Activated gamma-delta T cell (primary cell): ENCODE measurements at places on chromosomes 11 and 22.
A peak's percentile ranks its signal among the peaks of the same experiment; 100 is the strongest.

- DNase-seq, result no peak
Observed at GRCh38 chr11:118634431-118635236, 27.2 kb downstream of the PHLDB1 start.

DNA sequence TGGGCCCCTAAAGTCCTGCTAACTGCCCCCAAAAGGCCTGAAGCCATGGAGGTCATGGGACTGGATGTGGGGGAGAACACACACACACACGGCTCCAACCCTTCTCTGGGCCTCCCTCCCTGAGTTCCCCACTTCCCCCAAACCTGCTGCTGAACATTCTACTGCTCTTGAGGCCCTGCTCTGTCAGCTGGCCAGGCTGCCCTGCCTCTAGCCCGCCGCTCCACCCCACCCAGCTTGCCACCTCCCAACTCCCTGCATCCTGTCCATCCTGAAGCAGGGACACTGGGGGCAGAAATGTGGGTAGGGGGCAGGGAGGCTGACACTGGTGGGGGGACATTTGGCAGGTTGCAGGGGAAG lies 1.0 kb downstream of the KCNJ4 start:
- no peak for DNase-seq

- DNase-seq, result no peak
Observed at GRCh38 chr11:17612221-17613188, 65.4 kb downstream of the OTOG start.

- no peak for DNase-seq
Observed at GRCh38 chr22:44839061-44839460, 86.7 kb downstream of the ARHGAP8 start.

DNA sequence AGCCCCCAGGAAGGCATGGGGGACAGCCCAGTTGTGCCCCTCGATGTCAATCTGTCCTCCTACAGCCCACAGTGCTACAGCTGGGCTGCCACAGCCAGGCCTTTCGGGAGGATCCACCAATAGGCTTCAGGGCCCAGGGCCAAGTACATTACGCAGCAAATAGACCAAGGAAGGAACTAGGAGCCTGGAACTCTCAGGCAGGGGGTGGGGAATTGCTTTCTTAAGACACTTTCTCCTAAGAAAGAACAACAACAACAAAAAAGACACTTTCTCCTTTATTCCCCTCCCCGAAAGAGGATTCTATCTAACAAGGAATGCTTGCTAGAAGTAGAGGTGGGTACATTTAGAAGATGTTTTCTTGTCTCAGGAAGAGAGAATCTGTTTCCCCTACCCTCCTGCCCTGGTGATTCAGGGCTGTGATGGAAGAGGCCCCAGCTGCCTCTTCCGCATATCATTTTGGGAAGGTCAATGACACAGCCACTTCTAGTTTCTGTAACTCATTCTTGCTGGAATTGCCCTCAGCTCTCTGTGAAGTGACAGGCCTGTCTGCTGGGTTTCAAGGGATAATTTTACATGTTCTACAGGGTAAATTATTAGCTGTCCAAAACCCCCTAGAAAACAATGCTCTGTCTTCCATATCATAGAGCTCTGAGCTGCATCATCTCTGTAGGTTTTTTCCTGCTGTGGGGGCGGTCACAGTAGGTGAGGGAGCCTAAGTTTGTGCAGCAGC lies 6.0 kb upstream of the MALAT1 start:
- DNase-seq, result no peak

DNA sequence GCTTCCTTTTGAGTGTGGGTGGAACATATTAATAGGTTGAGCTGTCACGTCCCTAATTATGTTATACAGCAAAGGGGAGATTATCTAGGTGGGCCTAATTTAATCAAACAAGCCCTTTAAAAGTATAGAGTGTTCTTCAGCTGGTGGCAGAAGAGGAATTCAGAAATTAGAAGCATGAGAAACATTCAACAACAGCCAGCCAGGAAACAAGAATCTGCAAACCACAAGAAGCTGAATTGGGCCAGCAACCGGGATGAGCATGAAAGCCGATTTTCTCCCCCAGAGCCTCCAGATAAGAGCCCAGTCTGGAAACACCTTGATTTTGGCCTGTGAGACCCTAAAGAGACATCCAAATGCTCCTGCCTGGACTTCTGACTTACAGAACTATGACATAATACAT lies 105.8 kb upstream of the LDLRAD3 start:
- no peak for DNase-seq

- DNase-seq, result no peak
Observed at GRCh38 chr11:103936059-103936458, 100.4 kb upstream of the DDI1 start.

GRCh38 chr11:75312346-75312745 lies 39.1 kb downstream of the ARRB1 start:
- DNase-seq, result no peak

DNA sequence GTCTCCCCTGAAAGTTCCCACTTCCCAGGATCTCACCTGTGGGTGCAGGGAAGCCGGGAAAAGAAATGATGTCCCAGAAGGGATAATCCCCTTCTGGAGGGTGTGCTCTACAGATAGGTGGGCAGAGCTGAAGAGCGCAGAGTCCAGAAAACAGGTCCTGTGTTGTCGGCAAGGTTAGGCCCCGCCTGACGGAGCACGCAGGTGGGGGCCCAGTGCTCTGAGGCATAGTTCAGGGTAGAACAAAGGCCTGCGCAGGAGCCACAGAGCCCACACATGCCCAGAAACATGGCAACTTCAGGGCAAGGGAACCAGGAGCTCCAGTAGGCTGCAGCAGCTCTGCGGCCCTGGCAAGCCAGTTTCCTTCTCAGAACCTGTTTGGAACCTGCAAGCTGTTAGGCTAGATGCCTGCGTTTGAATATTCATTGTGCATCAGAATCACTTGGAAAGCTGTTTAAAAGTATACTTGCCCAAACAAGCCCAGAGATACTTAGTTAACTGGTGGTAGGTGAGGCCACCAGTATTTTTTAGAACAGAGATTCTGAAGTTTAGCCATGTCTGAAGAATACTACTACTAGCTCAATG lies 386.6 kb downstream of the BUD13 start:
- no peak for DNase-seq

- no peak for DNase-seq
Observed at GRCh38 chr22:36147196-36147791, 13.3 kb downstream of the APOL3 start.

DNA sequence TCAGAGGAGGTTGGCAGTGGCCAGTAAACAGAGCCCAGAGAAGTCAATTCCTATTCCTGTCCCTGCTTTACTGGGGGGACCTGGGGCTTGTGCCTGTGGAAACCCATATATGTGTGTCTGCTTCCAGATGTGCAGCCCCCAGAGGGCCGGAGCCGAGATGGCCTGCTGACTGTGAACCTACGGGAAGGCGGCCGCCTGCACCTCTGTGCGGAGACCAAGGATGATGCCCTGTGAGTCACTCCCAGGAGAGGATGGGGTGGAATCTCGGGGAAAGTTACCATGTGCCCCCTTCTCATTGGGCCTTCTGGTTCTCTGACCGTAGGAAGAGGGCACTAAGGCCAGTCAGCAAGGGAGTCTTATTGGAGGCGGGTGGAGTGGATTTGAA lies 5.3 kb downstream of the PLEKHB1 start:
- no peak for DNase-seq

DNA sequence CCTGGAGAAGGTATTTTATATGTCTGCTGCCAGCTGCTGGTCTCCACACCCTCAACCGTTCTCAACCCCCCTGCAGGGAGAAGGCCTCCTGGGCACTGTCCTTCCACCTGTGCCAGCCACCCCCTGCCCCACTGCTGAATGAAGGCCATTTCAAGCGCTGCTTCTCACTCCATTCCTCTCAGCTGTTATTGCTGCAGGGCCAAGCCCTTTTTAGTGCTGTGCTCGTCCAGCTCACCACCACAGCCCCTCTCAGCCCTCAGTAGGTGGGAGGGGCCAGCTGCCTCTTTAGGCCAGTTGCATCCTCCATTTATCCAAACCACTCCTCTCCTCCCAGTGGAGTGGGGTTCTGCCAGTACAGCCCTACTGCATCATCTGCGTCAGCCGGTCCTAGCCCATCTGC lies 1.8 kb upstream of the WBP2NL start:
- DNase-seq, result no peak

GRCh38 chr11:109865548-109866186 lies 227.5 kb upstream of the ZC3H12C start:
- no peak for DNase-seq

GRCh38 chr11:72010529-72011233 lies 12.0 kb downstream of the IL18BP start:
- no peak for DNase-seq

- DNase-seq, result no peak
Observed at GRCh38 chr22:35170716-35171697, 86.3 kb upstream of the HMGXB4 start.

- no peak for DNase-seq
Observed at GRCh38 chr22:30459181-30460052, 12.4 kb downstream of the SEC14L3 start.

- DNase-seq, result no peak
Observed at GRCh38 chr11:118171269-118172062, 5.0 kb downstream of the SCN2B start.

DNA sequence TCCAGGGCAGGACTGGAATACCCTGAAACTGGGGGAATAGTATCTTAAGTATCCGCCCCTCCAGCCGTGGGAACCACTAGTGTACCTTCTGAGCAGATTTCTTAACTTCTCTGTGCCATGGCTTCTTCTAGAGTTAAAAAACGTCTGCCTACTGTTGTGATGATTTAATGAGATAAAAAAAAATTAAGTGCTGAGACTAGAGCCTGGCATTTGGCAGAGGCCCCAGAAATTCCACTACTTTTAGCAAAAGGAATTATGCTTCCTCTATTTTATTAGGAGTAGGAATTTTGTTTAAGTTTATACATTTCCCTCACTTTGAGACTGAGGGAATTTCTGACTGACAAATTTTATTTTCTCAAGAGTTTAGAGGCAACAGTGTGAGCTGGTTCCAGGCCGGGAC lies 371.2 kb upstream of the B3GAT1 start:
- no peak for DNase-seq

DNA sequence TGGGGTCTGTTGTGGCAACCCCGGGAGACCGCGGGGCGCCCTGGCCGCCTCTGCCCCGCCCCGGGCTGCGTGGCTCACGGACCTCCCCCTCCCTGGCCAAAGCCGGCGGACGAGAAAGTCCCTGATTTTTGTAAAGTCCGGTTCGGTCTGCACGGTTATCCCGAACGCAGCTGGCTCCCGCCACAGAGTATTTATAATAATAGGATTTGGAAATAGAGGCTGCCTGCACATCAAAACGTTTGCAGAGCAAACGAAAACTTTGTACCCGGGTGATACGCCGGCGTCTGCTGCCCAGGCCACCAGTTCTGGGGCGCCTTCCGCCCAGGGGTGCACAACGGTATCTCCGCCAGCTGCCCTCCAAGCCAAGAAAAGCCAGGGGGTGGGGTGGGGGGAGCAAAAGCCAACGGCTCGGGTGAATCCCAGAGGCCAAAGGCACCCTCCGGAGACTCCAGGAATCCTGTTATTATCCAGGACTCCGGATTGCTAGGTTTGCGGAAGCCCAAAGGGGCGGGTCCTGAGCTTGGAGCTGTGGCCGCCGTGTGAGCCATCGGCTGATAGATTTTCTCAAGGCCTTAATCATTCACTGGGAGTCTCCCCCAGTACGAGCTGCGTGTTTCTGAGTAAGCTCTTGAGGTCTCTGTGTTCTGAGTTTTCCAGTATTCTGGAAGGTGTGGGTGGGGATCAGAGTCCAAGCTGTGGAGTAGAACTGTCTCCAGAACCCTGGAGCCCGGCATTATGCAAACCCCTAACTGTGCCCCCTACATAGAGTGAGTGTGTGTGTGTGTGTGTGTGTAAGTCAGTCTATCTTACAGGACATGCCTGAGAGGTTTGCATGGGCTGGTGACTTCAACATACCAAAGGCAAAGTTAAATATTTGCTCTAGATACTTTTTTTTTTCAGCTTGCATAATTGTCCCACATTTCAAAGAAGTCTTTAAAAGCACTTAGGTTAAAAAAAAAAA lies 673 bp upstream of the SHANK2 start:
- no peak for DNase-seq

DNA sequence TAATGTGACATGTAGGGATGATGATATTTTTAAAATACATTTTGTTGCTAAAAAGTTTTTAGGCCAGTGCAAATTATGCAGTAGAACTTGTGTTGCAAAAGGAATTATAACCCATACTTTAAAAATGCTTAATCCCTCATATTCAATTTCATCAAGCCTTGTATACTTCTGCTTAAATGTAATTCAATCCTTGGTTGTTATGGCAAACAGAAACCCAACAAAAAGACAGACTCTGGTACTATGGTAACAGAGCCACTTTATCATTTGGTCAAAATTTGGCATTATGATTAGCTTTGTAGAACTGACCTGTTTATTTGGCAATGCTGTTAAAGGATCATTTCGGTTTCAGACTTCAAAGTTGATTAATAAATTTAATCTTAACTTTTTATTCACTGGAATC lies 284.8 kb downstream of the TMEM135 start:
- DNase-seq, result no peak

GRCh38 chr22:17931400-17931825 lies 92.9 kb downstream of the MICAL3 start:
- no peak for DNase-seq

GRCh38 chr11:120182790-120183491 lies 27.9 kb upstream of the OAF start:
- DNase-seq, result no peak

- DNase-seq, result no peak
Observed at GRCh38 chr11:119999220-119999619, 138.7 kb downstream of the TRIM29 start.

- DNase-seq, result no peak
Observed at GRCh38 chr11:12459865-12460444, 82.6 kb downstream of the PARVA start.

DNA sequence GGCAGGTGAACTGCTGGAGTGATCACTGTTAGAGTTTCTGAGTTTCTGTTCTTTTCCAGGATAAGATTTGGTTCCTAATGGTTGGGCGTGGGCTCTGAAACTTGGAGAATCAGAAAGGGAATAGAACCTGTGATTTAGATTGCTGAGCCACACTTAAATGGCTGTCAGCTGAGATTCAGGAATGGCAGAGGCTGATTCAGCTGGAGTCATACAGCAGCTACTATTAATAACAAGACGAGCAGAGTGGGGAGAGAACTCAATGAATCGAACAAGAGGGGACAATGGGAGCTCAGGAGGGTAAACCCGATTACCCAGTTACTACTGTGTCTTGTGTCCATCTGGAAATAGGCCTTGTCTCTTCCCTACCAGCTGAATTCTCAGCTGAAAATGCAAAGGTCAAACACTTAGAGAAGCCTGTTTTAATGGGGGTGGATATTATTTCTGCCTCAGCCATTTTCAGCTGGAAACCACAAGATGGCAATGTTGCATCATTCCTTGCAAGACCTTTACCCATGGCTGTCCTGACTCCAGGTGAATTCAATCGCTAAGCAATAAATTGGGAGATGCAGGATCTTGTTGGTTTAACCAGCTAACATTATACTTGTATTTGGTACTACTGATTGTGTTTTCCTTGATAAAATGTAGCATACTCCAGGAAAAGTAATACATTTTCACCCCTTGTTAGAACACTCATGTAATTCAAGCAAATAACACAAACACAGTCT lies 104.5 kb upstream of the RAG2 start:
- no peak for DNase-seq

- peak; percentile 67 for DNase-seq
Observed at GRCh38 chr22:20079745-20080444, at the start of gene DGCR8. TSS of gene DGCR8 (plus strand) at chr22:20080241. CDS start at chr22:20085964, 5,723 bp downstream.

- no peak for DNase-seq
Observed at GRCh38 chr22:49284056-49284784, 543.5 kb downstream of the BRD1 start.
